ENCODE measurements at places on chromosomes 7 and 10.

DNA sequence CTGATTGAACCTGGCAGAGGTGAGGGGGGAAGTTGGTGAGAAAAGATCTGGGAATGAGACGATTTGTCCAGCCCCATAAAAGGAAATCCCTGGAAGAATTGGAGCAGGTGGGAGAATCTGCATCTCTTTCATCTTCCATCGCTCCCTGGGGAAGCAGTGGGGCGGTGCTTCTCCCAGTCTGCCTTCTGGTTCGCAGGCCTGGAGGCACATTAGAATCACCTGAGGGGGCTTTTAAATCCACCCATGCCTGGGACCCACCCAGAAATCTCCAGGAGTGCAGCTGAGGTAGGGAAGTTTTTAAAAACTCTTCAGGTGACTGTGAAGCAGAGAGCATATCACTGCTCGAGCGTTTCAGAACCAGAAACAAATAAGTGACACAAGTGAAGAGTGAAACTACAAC lies 26.7 kb upstream of the SYPL1 start:
- DNase-seq = no peak

DNA sequence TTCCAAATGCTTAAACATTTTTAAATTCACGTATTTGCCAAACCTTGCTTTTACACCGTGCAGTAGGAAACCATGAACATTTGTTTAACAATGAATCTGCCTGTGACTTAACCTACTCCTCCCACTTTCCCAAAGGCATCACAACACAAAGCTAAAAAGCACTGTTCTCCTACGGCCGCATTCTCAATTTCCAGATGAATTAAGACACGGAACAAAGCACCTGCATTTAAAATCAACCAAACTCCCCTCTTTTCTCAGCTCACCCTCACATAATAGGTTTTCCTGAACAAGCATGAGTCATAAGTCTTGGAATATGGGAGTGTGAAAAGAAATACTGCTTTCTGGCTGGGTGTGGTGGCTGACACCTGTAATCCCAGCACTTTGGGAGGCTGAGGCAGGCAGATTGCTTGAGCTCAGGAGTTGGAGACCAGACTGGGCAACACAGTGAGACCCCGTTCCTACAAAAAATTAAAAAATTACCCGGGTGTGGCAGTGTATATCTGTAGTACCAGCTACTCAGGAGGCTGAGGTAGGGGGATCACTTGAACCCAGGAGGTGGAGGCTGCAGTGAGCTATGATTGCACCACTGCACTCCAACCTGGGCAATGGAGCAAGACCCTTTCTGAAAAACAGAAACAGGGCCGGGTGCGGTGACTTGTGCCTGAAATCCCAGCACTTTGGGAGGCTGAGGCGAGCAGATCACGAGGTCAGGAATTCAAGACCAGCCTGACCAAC lies 51.7 kb upstream of the CYTH3 start:
- no peak for DNase-seq

- DNase-seq = no peak
These were observed 35.4 kb downstream of the CDK13 start for GRCh38 chr7:39985398-39985918.

- peak; percentile 95 for DNase-seq
These were observed 449.0 kb upstream of the IGFBP3 start for GRCh38 chr7:46369933-46370654.

DNA sequence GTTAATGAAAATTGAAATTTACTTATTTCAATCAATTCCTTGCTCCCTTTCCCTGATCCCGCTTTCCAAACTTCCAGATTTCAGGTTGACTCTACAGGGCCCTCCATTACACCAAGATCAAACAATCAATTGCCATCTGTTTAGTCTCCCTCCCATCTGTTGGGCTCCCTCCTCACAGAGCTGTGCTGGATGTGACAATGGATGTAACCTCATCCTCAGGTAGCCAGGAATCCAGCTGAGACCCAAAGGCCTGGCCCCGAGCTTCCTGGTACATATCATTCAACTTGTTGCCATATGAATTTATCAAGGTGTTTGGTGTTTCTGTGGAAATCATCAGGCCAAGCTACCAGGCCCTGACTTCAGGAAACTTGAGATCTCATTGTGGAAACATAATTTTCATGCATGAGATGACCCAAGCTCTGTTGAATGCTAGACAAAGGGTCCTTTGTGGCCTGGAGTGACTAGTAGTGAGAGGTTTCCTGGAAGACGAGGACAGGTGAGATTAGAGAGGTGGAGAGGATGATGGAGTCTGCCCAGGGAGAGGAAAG lies 148.6 kb upstream of the PDE1C start:
- DNase-seq = no peak

Data from HCEC 1CT (cell line).